EH (cell line): ENCODE measurements at places on chromosomes 2 and 18.

- peak; percentile 19 for DNase-seq
These were observed at the start of gene MFSD2B for GRCh38 chr2:24009680-24010476. TSS of gene MFSD2B (plus strand) at chr2:24010085. CDS start at chr2:24010097, 12 bp downstream.

DNA sequence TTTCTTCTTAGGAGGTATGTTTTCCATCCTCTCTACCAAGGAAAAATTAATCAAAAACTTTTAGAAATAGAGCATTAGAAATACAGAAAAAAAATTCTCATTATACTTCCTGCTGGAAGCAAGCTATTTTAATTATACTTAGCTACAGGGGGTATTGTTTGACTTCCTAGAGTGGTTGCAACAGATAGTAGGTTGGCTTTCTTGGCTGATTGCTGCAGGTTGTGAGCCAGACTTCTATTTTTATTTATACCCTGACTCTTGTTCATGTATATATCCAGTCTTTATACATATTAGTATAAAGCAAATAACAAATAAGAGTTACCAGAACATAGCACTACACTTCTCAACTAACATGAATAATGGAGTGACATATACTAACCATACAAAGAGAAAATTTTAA lies 460.8 kb upstream of the REG3G start:
- DNase-seq, result no peak

- DNase-seq, result peak; percentile 50
These were observed 94.9 kb downstream of the FAM161A start for GRCh38 chr2:61759005-61759404.

DNA sequence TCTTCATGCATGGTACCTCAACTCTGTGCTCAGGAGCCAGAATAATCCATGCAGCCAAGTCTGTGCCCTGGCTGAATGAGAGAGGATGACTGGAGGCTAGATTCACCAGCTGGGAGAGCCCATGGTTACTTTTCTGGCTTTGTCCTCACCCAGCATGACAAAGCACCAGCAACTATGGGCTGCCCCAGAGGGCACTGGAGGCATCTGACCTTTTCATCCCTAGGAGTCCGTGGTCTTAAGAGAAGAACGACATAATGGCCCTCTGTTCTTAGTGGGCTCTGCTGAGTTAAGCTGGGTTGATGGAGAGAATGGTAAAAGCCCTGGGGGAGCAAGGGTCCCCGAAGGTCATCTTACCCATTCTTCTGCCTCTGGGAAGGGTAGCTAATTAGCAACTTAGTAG lies 54.6 kb upstream of the TNP1 start:
- DNase-seq, result no peak

- DNase-seq, result peak; percentile 48
These were observed 48.5 kb upstream of the CAB39 start for GRCh38 chr2:230664128-230664527.

GRCh38 chr2:2843969-2844548 lies 513.0 kb upstream of the MYT1L start:
- no peak for DNase-seq

GRCh38 chr2:14827226-14828023 lies 194.9 kb downstream of the LRATD1 start:
- no peak for DNase-seq

GRCh38 chr18:78790960-78791359 lies 188.7 kb upstream of the SALL3 start:
- DNase-seq, result no peak

GRCh38 chr2:65530547-65531320 lies 98.3 kb upstream of the SPRED2 start:
- peak; percentile 78 for DNase-seq

DNA sequence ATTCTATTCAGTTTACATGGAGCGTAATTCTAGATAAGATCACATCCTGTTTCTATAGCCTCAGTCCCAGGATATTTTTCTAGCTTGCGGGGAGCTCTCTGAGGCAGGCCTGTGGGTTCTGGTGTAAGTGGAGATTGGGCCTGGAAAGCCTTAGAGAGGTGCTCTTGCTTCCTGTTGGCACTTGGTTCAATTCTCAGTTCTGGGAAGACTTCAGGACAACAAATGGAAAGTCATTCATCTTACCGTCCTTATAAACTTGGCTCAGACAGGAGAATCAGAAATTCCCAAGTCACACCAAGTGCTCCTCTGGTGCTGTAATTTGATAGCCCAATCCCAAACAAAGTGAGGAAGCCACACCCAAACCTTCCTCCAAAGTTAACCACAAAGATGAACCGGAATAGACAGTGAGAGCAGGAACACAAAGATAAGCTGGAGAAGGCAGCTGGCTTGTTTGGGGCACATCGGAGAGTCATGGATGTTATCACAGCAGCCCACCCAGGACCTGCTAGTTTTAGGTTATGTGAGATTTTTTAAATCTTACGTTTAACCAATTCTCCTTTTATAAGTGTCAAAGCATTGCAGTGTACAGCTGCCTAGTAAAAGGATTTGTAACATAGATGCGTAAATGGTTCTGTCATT lies 144.3 kb upstream of the MAP3K20 start:
- DNase-seq, result peak; percentile 66

DNA sequence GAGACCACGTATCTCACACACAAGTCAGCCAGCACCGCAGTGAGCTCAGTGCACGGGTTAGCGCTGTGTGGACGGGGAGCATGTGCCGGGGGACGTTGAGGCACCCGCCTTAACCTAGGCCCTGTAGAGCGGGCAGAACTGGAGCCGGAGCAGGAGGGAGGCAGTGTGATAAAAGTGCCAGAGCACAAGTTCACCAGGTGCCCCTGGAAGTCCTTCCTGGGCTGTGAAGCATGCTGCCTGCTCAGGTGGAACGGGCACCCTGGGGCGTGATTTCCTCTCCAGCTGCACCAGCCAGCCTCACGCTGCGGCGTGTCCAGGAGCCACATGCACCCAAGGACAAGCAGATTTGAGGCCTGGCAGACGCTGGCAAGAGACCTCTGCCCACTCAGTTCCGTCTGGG lies 50.3 kb downstream of the ITGB1BP1 start:
- no peak for DNase-seq

- DNase-seq, result no peak
These were observed 172.7 kb downstream of the L3MBTL4 start for GRCh38 chr18:6242004-6242403.

DNA sequence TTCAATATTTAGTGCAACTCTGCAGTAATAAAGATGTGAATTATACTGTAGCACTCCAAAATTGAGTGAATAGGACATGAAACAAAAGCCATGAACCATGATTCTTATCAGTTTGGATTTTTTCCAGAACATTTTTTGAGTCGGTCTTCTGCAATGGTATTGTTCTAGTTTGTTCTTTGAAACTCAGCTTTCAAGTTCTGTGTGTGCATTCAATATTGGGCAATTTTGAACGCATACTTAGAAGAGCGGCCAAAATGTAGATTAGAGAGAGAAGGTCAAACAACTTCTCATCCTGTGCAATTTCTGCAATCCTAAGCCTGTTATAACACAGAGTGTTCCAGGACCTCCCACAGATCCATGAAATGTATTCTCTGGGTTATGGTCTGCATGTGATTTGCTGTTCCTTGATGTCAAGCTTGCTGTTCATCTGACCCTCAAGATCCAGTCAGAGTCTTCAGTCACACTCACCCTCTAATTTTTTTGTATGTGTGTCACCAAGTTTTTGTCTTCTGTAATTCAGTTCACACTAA lies 48.3 kb downstream of the TSPYL6 start:
- peak; percentile 32 for DNase-seq

- DNase-seq, result no peak
These were observed 206.0 kb downstream of the ATAD2B start for GRCh38 chr2:23720705-23721453.

DNA sequence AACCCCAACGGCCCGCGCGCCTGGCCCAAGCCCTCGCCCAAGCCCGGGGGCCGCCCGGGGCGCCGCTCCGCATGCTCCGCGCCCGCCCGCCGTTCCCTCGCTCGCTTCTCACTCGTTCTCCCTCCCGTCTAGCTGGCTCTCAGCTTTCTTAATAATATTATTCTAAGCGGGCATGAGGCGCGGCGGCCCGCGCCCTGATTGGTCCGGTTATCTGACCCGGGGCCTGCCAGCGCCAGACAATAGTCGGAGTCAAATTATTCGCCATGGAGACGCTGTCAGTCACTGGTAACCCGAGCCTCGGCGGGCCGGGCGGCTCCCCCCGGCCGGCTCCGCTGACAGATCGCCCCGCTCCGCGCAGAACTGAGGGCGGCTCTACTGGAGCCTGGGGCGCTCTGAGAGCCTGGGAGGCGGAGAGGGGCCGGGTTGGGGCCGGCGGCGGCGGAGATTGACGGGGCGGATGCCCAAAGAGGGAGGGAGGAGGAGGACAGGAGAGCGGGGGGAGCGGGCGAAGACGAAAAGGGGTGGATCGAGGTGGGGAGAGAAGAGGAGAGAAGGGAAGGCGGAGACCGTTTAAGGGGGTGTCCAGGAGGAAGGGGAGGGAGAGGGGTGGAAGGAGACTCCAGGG lies at the start of gene SIX2:
Gene SIX2 (minus strand): TSS at position 150 of the 625 bp plus-strand sequence. CDS start 342 bp downstream, outside the sequence.
- DNase-seq, result peak; percentile 98

- DNase-seq, result peak; percentile 25
These were observed 9.5 kb downstream of the KCMF1 start for GRCh38 chr2:84980263-84980983.

GRCh38 chr2:1591978-1592907 lies 152.1 kb downstream of the PXDN start:
- DNase-seq, result peak; percentile 13

GRCh38 chr18:44729631-44730101 lies 49.0 kb downstream of the SETBP1 start:
- peak; percentile 92 for DNase-seq

DNA sequence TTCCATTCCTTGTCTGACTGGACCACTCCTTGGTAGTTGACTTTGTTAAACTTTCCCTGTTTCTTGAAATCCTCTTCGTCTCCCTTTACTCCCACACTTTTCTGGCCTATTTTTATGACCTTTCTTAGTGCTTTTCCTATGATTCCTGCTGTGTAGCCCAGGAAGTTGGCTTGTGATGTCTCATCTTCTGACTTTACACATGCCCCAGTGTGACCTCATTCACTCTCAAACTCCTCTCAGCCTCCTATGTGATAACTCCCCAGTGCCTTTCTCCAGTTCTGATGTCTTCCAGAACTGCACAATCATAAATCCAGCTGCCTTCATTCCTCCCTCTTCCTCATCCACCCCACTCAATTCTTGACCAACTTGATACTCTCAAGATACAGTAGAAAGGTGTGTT lies 407.6 kb downstream of the TGIF1 start:
- DNase-seq, result peak; percentile 74

GRCh38 chr18:80154293-80154692 lies 45.2 kb downstream of the ADNP2 start:
- peak; percentile 28 for DNase-seq

GRCh38 chr18:57211412-57211750 lies 64.5 kb downstream of the BOD1L2 start:
- DNase-seq, result no peak

- peak; percentile 46 for DNase-seq
These were observed 61.4 kb downstream of the CPS1 start for GRCh38 chr2:210617732-210618330.

- DNase-seq, result no peak
These were observed 602 bp upstream of the ADAM17 start for GRCh38 chr2:9556121-9556743.

GRCh38 chr2:127829845-127830246 lies 18.9 kb upstream of the WDR33 start:
- DNase-seq, result no peak

GRCh38 chr2:185608799-185609198 lies 129.8 kb upstream of the FSIP2 start:
- DNase-seq, result no peak

- DNase-seq, result no peak
These were observed 30.7 kb upstream of the FOXI3 start for GRCh38 chr2:88483200-88483599.

GRCh38 chr18:69845593-69846506 lies 101.8 kb downstream of the CD226 start:
- peak; percentile 15 for DNase-seq
